Endothelial cell (in vitro differentiated cells): ENCODE measurements at places on chromosomes 12 and 14. TPM values are rescaled to one million over a fixed set of nuclear protein-coding genes. Genes with fewer than 3 reads are reported as not detected.

- no peak for DNase-seq
These were observed 141.3 kb downstream of the TSPAN9 start for GRCh38 chr12:3218228-3219171.

GRCh38 chr14:91985008-91985407 lies 37.5 kb upstream of the FBLN5 start:
- no peak for DNase-seq

GRCh38 chr12:77777274-77777673 lies 53.4 kb upstream of the NAV3 start:
- DNase-seq: no peak

The PLEKHD1 gene
- total RNA-seq: 0.80 TPM

The ANGEL1 gene
- 22.6 TPM for total RNA-seq
